ENCODE measurements at places on chromosomes 13 and 19. TPM values are rescaled to one million over a fixed set of nuclear protein-coding genes. Genes with fewer than 3 reads are reported as not detected.

The YIF1B gene
- total RNA-seq, result 45.7 TPM

- H3K36me3 ChIP-seq, result no peaks in the 10 kb centered on the region
- H3K4me1 ChIP-seq, result peaks cover 3% of the 10 kb centered on the region
- H3K27ac ChIP-seq, result no peak overlapping the region
- no peak overlapping the region for H3K4me3 ChIP-seq
These were observed 6.3 kb upstream of the FUT2 start for GRCh38 chr19:48689449-48689848.

DNA sequence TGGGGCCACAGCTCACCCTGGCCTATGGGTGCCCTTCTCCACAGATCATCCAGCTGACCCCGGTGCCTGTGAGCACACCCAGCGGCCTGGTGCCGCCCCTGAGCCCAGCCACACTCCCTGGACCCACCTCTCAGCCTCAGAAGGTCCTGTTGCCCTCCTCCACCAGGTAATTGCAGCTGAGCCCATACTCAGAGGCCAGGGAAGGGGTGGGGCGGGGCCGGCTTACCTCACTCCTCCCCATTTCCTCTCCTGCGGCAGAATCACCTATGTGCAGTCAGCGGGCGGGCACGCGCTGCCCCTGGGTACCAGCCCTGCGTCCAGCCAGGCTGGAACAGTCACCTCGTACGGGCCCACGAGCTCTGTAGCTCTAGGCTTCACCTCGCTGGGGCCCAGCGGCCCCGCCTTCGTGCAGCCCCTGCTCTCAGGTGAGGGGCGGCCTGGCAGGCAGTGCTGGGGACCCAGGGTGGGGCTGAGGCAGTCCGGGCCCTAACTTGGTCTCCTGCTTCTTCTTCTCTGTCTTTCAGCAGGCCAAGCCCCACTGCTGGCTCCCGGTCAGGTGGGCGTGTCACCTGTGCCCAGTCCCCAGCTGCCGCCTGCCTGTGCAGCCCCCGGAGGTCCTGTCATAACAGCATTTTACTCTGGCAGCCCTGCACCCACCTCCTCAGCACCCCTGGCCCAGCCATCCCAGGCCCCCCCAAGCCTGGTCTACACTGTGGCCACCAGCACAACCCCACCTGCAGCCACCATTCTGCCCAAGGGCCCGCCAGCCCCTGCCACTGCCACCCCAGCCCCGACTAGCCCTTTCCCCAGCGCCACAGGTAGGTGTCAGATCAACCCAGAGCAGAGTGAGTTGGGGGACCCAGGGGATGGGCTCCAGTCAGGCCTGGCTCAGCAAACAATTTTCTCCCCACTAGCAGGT lies 9.6 kb upstream of the PRR19 start:
- H3K36me3 ChIP-seq, result peaks cover 9% of the 10 kb centered on the region
- no peak overlapping the region for H3K27ac ChIP-seq
- peak overlapping the region; percentile 3 for H3K4me3 ChIP-seq

The FPR3 gene
- not detected for total RNA-seq

The ZSCAN4 gene
- total RNA-seq, result not detected

The CYP4F3 gene
- total RNA-seq, result not detected

The ZNF460 gene
- 59.1 TPM for total RNA-seq

DNA sequence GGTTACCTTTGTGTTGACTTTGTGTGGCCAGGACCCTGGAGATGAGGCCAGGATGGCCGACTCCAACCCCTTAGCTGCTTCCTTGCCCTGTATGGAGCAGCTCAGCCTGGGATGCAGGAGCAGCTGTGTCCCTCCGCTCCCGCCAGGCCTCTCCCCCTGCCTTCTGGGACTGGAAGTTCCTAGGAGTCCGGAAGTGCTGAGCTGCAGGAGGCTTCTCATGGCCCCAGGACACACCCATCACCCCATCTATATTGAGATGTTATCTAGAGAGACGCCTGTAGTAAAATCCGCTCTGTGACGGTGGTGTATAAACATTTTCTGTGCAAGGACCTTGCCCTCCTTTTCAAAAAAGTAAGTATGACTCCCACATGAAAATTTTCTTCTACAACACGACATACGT lies 27.0 kb downstream of the WTIP start:
- H3K4me1 ChIP-seq, result no peaks in the 10 kb centered on the region
- no peaks in the 10 kb centered on the region for H3K36me3 ChIP-seq
- no peak overlapping the region for H3K27ac ChIP-seq

GRCh38 chr13:98658131-98658530 lies 81.2 kb upstream of the STK24 start:
- no peaks in the 10 kb centered on the region for H3K36me3 ChIP-seq

GRCh38 chr13:49218493-49219051 lies 1.6 kb upstream of the MLNR start:
- H3K4me1 ChIP-seq, result peaks cover 30% of the 10 kb centered on the region
- H3K36me3 ChIP-seq, result peaks cover 6% of the 10 kb centered on the region
- no peak for DNase-seq

GRCh38 chr13:50400035-50400726 lies 384.9 kb downstream of the KCNRG start:
- peaks cover 16% of the 10 kb centered on the region for H3K36me3 ChIP-seq
- H3K27ac ChIP-seq, result peak overlapping the region; percentile 5
- no peak for DNase-seq
- H3K4me3 ChIP-seq, result no peak overlapping the region
- H3K4me1 ChIP-seq, result peaks cover 14% of the 10 kb centered on the region

The EPN1 gene
- total RNA-seq, result 129 TPM

- H3K4me1 ChIP-seq, result peaks cover 29% of the 10 kb centered on the region
- no peaks in the 10 kb centered on the region for H3K36me3 ChIP-seq
- H3K27ac ChIP-seq, result no peak within 1 kb of the TSS
- DNase-seq, result peak; percentile 33
- peak within 1 kb of the TSS; percentile 54 for H3K4me3 ChIP-seq
These were observed at the start of gene CDC42EP5 for GRCh38 chr19:54473071-54473891. TSS of gene CDC42EP5 (minus strand) at chr19:54473296. CDS start at chr19:54465547, 7,749 bp downstream.

The GNG7 gene
- 13.9 TPM for total RNA-seq
